ENCODE measurements at places on chromosomes 1 and 21. TPM values are rescaled to one million over a fixed set of nuclear protein-coding genes. Genes with fewer than 3 reads are reported as not detected.

- no peak for DNase-seq
Measured at GRCh38 chr21:42438316-42439205, 34.9 kb downstream of the UBASH3A start.

GRCh38 chr1:197559244-197559643, 216.0 kb downstream of the DENND1B start:
- DNase-seq, result no peak

- DNase-seq, result no peak
Measured at GRCh38 chr1:114607223-114607622, 25.8 kb upstream of the BCAS2 start.

DNA sequence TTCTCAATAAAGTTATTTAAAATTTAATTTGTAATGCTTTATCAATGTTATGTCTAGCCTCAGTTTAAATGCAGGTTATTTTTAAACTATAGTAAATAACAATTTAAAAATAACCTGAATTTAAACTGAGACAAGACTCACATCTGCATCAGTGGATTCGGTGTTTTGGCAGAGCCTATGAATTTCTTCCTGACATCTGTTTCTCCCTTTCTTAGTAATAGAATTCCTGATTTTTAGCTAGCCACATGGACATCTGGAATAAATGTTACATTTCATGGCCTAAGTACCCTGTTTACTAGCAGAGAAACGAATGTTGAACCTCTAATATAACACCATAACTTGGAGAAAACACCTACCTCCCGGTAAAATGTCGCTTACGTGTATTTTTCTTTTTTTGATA, 1141.6 kb upstream of the ADGRL2 start:
- no peak for DNase-seq

The SMIM1 gene
- total RNA-seq, result not detected

- DNase-seq, result no peak
Measured at GRCh38 chr1:181659321-181659957, 176.1 kb downstream of the CACNA1E start.

DNA sequence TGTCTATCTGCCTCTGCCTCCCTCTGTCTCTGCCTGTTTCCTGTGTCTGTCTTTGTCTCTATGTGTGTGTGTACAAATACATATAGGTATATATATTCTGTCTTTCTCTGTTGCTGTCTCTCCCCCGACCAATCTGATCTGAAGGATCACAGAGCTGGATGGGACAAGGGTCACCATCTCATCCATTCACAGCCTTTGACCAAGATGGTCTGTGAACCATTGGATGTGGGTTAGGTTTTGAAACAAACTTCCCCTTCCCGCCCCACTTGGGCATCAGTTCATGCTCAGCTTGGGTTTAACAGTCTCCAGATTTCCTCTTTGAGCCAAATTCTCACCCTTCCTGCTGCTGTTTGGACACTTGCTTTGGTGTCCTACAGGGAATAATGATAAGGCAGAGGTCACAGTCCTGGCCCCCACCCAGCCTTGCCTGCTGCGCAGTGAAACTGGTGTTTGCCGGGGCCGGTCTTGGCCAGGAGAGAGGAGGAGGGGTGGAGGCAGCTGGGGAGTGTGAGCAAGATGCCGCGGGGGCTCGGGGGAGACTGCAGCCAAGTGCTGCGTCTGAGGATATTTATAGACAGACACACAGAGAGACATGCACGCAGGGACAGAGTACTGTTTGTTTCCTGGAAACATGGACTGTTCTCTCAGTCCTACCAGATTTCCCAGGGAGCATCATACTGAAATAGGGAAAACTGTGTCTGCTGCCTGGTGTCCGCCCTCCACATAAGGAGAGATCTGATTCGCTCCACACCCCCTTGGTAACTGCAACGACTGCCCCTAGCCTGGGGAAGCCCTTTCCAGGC, 27.0 kb upstream of the BTG2 start:
- peak; percentile 86 for DNase-seq

DNA sequence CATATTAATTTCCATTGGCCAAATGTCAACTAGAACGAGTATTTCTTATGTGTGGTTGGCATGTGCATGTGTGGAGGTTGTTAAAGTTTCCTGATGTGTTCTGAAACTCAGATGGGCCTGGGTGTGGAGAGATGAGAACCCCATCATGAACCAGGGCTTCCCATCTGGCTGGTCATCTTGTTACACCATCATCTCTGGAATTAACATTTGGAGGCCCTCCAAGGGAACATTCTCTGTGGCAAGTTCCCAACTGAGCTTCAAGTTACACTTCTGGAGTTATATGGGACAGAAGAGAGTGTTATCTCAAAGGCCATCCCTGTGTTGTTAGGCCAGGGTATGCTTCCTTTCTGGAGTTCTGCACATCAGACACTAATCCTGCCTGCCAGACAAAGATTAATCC, 183.6 kb downstream of the TTLL7 start:
- DNase-seq, result no peak

GRCh38 chr1:172136925-172137324, 283.6 kb upstream of the C1orf105 start:
- DNase-seq, result no peak

Measured in body of pancreas (tissue), 4 donors.